CD4-positive, alpha-beta T cell (primary cell): ENCODE measurements at places on chromosomes 2 and 18. TPM values are rescaled to one million over a fixed set of nuclear protein-coding genes. Genes with fewer than 3 reads are reported as not detected.
A peak's percentile ranks its signal among the peaks of the same experiment; 100 is the strongest.

GRCh38 chr18:28126768-28127167 is 50.2 kb downstream of the CDH2 start:
- DNase-seq = no peak
- H3K4me3 ChIP-seq = no peak overlapping the region
- H3K27ac ChIP-seq = no peak overlapping the region
- H3K36me3 ChIP-seq = no peaks in the 10 kb centered on the region
- no peaks in the 10 kb centered on the region for H3K4me1 ChIP-seq

LHCGR gene
- total RNA-seq = not detected

SRBD1 gene
- total RNA-seq = 14.2 TPM

PSMA8 gene
- total RNA-seq = 0.27 TPM

GRCh38 chr2:48873666-48874065 is 118.1 kb upstream of the LHCGR start:
- no peak for DNase-seq
- H3K27me3 ChIP-seq = no peaks in the 10 kb centered on the region
- H3K4me1 ChIP-seq = no peaks in the 10 kb centered on the region
- H3K4me3 ChIP-seq = no peak overlapping the region
- H3K27ac ChIP-seq = no peak overlapping the region
- H3K36me3 ChIP-seq = no peaks in the 10 kb centered on the region

GRCh38 chr2:152626911-152627339 is 90.3 kb downstream of the PRPF40A start:
- H3K36me3 ChIP-seq = no peaks in the 10 kb centered on the region
- peaks cover 4% of the 10 kb centered on the region for H3K27me3 ChIP-seq
- H3K27ac ChIP-seq = no peak overlapping the region
- no peak overlapping the region for H3K4me3 ChIP-seq
- no peak for DNase-seq

DNA sequence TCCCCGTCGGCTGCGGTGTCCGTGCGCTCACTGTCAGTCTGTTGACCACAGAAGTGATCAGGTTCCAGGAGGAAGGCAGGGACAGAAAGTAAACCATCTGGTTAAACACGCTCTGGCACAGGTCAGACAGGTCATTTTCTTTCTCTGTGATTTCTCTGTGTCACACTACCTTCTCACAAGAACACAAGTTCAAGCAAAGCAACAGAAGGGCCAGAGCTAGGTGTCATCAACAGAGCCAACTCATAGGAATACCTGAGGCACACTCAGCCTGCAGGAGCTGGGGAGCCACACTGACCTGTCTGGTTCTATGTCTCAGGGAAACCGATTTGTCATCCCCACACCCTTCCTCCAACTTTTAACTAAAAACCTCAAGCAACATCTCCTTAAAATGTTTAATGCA is 115.1 kb upstream of the ZBTB14 start:
- no peaks in the 10 kb centered on the region for H3K4me1 ChIP-seq
- no peak overlapping the region for H3K27ac ChIP-seq
- H3K4me3 ChIP-seq = no peak overlapping the region
- no peaks in the 10 kb centered on the region for H3K36me3 ChIP-seq
- DNase-seq = no peak

CSRNP3 gene
- total RNA-seq = not detected

DNA sequence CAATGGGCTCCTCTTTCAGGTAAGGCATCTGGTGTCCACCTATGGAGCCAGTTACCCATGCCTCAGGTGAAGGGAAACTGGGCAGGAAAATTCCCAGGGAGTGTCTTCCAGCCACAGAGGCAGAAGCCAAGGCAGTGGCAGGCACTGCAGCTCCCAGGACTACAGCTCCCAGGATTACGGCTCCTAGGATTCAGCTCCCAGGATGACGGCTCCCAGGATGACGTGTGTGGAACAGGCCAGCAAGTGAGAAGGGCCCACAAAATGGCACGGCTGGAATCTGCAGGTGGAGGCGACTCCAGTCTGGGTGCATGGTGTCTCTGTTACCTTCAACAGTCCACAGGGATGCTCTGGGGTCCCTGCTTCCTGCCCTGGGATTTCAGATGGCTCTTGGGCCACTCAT is 92.1 kb downstream of the PTGR3 start:
- H3K27me3 ChIP-seq = no peaks in the 10 kb centered on the region
- no peak overlapping the region for H3K27ac ChIP-seq
- H3K4me3 ChIP-seq = no peak overlapping the region
- no peaks in the 10 kb centered on the region for H3K36me3 ChIP-seq

GRCh38 chr2:25341753-25342371 is at the start of gene DNMT3A:
Gene DNMT3A, minus strand, starts transcription at chr2:25341925. Its CDS starts 27,941 bp downstream, at chr2:25313984.
- peak within 1 kb of the TSS; percentile 34 for H3K4me3 ChIP-seq
- no peaks in the 10 kb centered on the region for H3K27me3 ChIP-seq
- no peak within 1 kb of the TSS for H3K27ac ChIP-seq
- peaks cover 44% of the 10 kb centered on the region for H3K4me1 ChIP-seq
- no peaks in the 10 kb centered on the region for H3K36me3 ChIP-seq

DQX1 gene
- total RNA-seq = 0.22 TPM

PPP1CB gene
- 304 TPM for total RNA-seq

DNA sequence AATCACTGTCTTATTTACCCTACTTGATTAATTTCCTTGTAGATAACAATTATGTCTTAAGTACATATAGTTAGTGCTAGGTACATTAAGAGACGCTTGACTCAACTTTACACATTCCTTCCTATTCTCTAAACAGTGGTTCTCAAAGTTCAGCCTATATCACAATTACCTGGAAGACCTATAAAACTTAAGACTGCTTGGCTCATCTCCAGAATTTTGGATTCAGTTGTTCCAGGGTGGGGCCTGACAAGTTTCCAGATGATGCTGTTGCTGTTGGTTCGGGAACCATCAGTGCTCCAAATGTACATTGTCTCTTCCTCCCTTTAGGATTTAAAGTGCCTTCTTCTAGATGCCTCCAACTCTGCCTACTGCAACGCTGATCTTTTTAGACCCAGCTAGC is 4.0 kb downstream of the PPP3R1 start:
- H3K4me1 ChIP-seq = peaks cover 51% of the 10 kb centered on the region
- H3K4me3 ChIP-seq = no peak overlapping the region
- H3K36me3 ChIP-seq = no peaks in the 10 kb centered on the region
- no peak for DNase-seq

TTN gene
- total RNA-seq = 27.5 TPM

DNA sequence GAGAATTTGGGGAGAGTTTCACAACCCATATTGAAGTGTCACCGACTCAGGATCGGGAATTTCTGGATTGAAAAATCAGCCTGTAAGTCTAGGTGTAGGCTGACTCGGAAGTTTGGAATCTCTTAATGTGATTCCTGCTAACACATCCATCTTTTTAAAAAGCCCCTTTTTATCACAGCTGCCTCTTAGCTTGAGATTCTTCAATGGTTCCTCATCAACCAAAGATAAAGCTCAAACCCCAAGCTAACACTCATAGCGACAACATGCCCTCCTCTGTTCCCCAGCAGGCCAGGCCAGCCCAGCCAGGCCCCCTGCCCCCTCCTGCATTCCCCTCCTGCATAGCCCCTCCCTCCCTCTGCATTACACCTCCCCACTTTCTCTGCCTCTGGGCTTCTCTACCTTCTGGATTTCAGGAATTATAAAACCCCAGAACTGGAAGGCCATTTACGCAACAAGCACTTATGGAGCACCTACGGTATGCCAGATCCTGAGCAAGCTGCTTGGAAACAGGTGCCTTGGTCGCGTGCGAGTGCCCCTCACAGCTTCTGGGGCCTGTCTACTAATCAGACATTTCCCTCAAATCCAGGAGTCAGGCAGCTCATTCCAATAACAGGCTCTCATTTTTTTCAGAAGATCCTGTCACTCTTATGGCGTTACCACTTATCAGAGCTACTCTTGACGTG is 63.4 kb downstream of the EMX1 start:
- no peak overlapping the region for H3K27ac ChIP-seq
- no peaks in the 10 kb centered on the region for H3K27me3 ChIP-seq
- H3K36me3 ChIP-seq = no peaks in the 10 kb centered on the region
- no peaks in the 10 kb centered on the region for H3K4me1 ChIP-seq

GRCh38 chr2:230864605-230865306 is at the start of gene ITM2C:
Gene ITM2C, plus strand, starts transcription at chr2:230864942. Its CDS starts 84 bp downstream, at chr2:230865026.
- peaks cover 2% of the 10 kb centered on the region for H3K27me3 ChIP-seq
- H3K4me1 ChIP-seq = peaks cover 54% of the 10 kb centered on the region
- peak within 1 kb of the TSS; percentile 70 for H3K4me3 ChIP-seq
- H3K36me3 ChIP-seq = no peaks in the 10 kb centered on the region
- H3K27ac ChIP-seq = peak within 1 kb of the TSS; percentile 21
- DNase-seq = peak; percentile 78

GRCh38 chr2:32212295-32212694 is 46.6 kb downstream of the SLC30A6 start:
- H3K36me3 ChIP-seq = peaks cover 37% of the 10 kb centered on the region
- no peaks in the 10 kb centered on the region for H3K4me1 ChIP-seq
- H3K4me3 ChIP-seq = no peak overlapping the region
- no peaks in the 10 kb centered on the region for H3K27me3 ChIP-seq
- no peak for DNase-seq
- no peak overlapping the region for H3K27ac ChIP-seq

- H3K27ac ChIP-seq = no peak overlapping the region
- H3K4me1 ChIP-seq = peaks cover 31% of the 10 kb centered on the region
- H3K36me3 ChIP-seq = no peaks in the 10 kb centered on the region
- peak; percentile 8 for DNase-seq
Measured at GRCh38 chr2:202034249-202035088, 814 bp downstream of the FZD7 start.

RGPD4 gene
- total RNA-seq = 0.63 TPM

DNA sequence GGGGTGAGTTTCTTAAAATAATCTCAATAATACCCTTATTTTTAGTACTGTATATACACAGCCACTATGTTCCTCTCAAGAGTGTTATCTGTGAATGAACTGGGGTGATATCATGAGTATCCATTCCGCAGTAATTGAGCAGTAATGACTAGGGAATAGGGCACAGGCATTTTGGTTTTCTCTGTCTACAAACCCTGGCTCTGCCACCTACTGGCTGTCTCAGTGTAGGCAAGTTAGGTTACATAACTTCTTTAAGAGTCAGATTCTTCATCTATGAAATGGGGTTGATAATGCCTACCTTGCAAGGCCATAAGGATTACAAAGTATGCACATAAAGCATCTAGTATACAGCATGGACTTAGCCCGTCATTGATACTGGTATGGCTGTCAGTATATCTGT is 555.8 kb downstream of the NRXN1 start:
- H3K4me1 ChIP-seq = no peaks in the 10 kb centered on the region
- no peak overlapping the region for H3K27ac ChIP-seq
- no peak for DNase-seq
- H3K4me3 ChIP-seq = no peak overlapping the region

GRCh38 chr18:22961156-22961555 is 28.0 kb downstream of the RBBP8 start:
- no peak overlapping the region for H3K27ac ChIP-seq
- no peak overlapping the region for H3K4me3 ChIP-seq
- no peaks in the 10 kb centered on the region for H3K27me3 ChIP-seq
- DNase-seq = no peak
- H3K4me1 ChIP-seq = no peaks in the 10 kb centered on the region
- no peaks in the 10 kb centered on the region for H3K36me3 ChIP-seq

GRCh38 chr2:10439971-10440370 is 8.2 kb downstream of the ODC1 start:
- no peak overlapping the region for H3K4me3 ChIP-seq
- no peaks in the 10 kb centered on the region for H3K27me3 ChIP-seq
- DNase-seq = no peak

ILKAP gene
- total RNA-seq = 143 TPM

GRCh38 chr2:44547718-44548117 is 186.0 kb downstream of the CAMKMT start:
- no peak overlapping the region for H3K27ac ChIP-seq
- DNase-seq = no peak
- no peaks in the 10 kb centered on the region for H3K4me1 ChIP-seq

DNA sequence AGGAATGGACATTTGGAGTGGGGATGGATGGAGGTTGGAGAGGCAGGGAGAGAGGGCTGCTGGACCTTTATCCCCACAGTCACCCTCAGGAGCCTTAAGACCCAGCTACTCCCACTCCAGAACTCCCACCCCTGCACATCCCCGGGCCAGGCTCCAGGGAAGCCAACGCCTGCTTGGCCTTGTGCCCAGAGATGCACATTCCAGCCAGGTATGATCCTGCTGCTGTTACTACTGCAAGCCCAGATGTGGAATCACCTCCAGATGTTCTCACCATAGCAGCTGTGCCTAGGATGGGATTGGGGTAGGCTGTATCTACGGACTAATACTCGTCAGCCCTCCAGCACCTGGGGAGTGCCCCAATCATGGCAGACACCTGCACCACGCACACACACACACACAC is 71.7 kb downstream of the ZFP36L2 start:
- H3K4me1 ChIP-seq = peaks cover 80% of the 10 kb centered on the region
- no peaks in the 10 kb centered on the region for H3K36me3 ChIP-seq
- H3K4me3 ChIP-seq = no peak overlapping the region
- DNase-seq = no peak
- H3K27ac ChIP-seq = no peak overlapping the region
- no peaks in the 10 kb centered on the region for H3K27me3 ChIP-seq

SKOR2 gene
- total RNA-seq = not detected

DNA sequence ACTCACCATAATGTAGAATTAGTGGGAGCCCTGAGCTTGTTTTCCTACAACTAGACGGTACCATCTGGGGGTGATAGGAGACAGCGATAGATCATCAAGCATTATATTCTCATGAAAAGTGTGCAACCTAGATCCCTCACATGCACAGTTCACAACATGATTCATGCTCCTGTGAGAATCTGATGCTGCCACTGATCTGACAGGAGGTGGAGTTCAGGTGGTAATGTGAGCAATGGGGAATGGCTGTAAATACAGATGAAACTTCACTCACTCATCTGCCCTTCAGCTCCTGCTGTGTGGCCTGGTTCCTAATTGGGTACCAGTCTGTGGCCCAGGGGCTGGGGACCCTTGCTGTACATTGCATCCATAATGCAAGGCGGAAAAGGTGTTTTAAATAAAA is 60.7 kb downstream of the USP34 start:
- DNase-seq = no peak
- no peak overlapping the region for H3K4me3 ChIP-seq
- H3K4me1 ChIP-seq = no peaks in the 10 kb centered on the region
- no peaks in the 10 kb centered on the region for H3K27me3 ChIP-seq
